Right ventricle myocardium superior (tissue), 1 donor: ENCODE measurements at places on chromosomes 1 and 21. TPM values are rescaled to one million over a fixed set of nuclear protein-coding genes. Genes with fewer than 3 reads are reported as not detected.

The ANXA9 gene
- total RNA-seq, result not detected

The SELL gene
- total RNA-seq, result 0.89 TPM

The REN gene
- not detected for total RNA-seq

The C1orf210 gene
- total RNA-seq, result not detected

The RIPPLY3 gene
- not detected for total RNA-seq

The TMCO1 gene
- total RNA-seq, result 40.9 TPM

The NKAIN1 gene
- not detected for total RNA-seq

DNA sequence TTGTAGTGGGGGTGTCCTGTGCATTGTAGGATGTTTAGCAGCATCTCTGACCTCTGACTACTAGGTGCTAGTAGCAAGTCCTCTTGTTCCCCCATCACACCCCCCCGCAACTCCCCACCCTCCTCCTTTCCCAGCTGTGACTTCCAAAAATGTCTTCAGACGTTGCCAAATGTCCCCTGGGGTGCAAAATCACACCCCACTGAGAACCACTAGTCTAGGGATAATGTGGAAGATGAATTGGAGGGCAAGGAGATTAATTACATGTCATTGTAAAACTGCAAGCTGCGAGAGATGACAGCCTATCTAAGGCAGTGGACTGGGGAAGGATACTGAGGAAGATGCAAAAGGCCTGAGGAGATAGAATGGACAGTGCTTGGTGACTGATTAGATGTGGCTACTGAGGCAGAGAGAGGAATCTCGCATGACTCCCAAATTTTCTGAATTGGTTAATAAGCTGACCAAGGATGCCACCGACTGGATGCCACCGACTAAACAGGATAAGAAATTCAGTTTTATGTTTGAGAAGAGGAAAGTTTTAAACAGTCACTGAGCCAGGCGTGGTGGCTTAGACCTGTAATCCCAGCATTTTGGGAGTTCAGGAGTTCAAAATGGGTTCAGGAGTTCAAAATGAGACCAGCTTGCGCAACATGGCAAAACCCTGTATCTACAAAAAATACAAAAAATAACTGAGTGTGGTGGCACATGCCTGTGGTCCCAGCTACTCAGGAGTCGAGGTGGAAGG, 3.1 kb upstream of the JAK1 start:
- no peak for DNase-seq

GRCh38 chr1:1286313-1287261, 6.4 kb downstream of the SCNN1D start:
- DNase-seq, result no peak

- no peak for DNase-seq
These were observed 18.8 kb upstream of the RGS16 start for GRCh38 chr1:182622901-182623528.

GRCh38 chr1:121458291-121459048, 273.7 kb downstream of the SRGAP2C start:
- DNase-seq, result no peak
